ENCODE measurements at places on chromosomes 5 and 9. TPM values are rescaled to one million over a fixed set of nuclear protein-coding genes. Genes with fewer than 3 reads are reported as not detected.

Gene PCDHB16
- polyA plus RNA-seq, result not detected

Gene SV2C
- not detected for polyA plus RNA-seq

Gene FAM120AOS
- 55.7 TPM for polyA plus RNA-seq

- DNase-seq, result no peak
Measured at GRCh38 chr5:157484768-157485167, 24.8 kb downstream of the NIPAL4 start.

DNA sequence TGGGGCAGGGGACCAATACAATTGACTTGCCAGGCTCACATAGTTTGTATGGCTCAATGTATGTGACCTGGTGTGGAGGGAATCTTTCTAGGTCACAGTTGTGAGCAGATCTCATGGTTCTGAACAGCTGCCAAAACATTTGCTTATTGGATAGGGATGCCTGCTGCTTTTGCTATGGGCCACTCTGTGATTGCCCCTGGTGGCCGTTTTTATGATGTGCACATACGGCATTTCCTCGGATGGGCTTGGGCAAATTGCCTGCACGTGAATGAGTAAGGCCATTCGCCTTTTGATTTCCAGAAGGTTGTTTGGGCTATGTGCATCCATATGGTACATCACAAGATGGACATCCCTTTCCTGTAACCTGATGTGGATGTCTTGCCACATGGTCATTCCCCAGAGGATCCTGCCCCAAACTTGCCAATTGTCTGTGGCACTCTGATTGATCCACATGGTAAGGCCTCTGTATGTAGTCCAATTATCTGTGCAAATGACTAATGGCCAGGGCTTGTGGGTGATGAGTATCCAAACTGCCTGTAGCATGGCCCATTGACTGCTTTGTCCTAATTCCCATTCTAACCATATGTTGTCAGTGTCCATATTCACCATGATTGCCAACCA, 10.7 kb upstream of the SLC22A4 start:
- no peak for DNase-seq
